ENCODE measurements at places on chromosomes 3 and 15. TPM values are rescaled to one million over a fixed set of nuclear protein-coding genes. Genes with fewer than 3 reads are reported as not detected.

DNA sequence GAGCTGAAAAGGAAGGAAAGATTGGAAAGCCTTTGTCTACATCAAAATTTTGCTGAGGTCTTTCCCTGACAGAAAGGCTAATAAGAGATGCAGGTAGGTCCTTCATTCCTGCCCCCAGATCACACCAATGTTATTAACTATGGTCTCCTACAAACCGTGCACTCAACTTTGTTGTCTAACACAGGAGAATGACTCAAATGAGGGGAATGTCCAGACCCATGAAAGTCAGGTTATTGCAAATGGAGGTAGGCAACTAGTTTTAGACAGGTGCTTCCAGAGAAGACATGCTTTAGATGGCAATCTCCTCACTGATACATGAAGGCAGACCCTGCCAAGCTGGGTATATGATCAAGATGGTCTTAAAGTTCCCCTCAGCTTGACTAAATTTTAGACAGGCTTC lies 51.0 kb downstream of the NFKBIZ start:
- no peaks in the 10 kb centered on the region for H3K4me1 ChIP-seq
- H3K4me3 ChIP-seq = no peak overlapping the region
- no peaks in the 10 kb centered on the region for H3K27me3 ChIP-seq

GRCh38 chr3:45664578-45664977 lies 24.6 kb upstream of the SACM1L start:
- peaks cover 57% of the 10 kb centered on the region for H3K4me1 ChIP-seq
- H3K4me3 ChIP-seq = peak overlapping the region; percentile 78
- H3K27me3 ChIP-seq = no peaks in the 10 kb centered on the region
- peaks cover 25% of the 10 kb centered on the region for H3K36me3 ChIP-seq
- peak; percentile 86 for DNase-seq
- peak overlapping the region; percentile 88 for H3K27ac ChIP-seq

Gene XIRP1
- total RNA-seq = 0.06 TPM

- H3K27ac ChIP-seq = no peak overlapping the region
- H3K36me3 ChIP-seq = no peaks in the 10 kb centered on the region
- no peak overlapping the region for H3K4me3 ChIP-seq
- H3K4me1 ChIP-seq = peaks cover 14% of the 10 kb centered on the region
- no peak for DNase-seq
Measured at GRCh38 chr15:41560572-41560874, 1.5 kb downstream of the TYRO3 start.

DNA sequence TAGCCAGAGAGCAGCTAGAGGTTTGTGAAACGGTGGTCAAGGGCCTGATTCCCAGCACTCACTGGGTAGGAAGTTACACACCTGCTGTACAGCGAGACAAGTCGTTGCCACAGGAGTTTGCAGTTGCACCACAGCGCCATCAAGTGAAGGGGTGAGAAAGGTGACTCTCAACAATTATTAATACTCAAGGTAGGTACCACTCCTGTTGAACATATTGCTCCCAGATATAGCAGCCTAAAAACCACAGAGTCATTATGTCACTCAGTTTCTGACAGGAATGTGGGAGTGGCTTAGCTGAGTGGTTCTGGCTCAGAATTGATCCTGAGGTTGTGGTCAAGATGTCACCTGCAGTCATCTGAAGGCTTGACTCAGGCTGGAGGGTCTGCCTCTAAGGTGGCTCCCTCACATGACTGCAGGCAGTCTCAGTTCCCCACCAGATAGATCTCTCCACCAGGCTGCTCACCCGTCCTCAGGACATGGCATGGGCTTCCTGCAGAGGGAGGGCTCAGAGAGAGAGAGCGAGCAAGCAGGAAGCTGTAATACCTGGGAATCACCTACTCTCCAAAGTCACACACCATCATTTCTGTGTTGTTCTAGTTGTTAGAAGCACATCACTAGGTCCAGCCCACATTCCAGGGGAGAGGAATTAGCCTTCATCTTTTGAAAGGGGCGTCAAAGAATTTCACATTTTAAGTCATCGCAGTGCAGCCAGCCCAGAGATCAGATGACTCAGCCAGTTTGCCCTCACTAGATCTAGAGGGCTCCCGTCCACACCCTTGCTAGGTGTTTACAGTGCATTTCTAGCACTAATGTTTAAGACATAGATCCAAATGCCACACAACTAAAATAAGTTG lies 17.0 kb upstream of the ANO10 start:
- H3K36me3 ChIP-seq = no peaks in the 10 kb centered on the region
- H3K27me3 ChIP-seq = peaks cover 12% of the 10 kb centered on the region
- H3K4me3 ChIP-seq = no peak overlapping the region
- peak; percentile 71 for DNase-seq
- H3K4me1 ChIP-seq = peaks cover 9% of the 10 kb centered on the region

DNA sequence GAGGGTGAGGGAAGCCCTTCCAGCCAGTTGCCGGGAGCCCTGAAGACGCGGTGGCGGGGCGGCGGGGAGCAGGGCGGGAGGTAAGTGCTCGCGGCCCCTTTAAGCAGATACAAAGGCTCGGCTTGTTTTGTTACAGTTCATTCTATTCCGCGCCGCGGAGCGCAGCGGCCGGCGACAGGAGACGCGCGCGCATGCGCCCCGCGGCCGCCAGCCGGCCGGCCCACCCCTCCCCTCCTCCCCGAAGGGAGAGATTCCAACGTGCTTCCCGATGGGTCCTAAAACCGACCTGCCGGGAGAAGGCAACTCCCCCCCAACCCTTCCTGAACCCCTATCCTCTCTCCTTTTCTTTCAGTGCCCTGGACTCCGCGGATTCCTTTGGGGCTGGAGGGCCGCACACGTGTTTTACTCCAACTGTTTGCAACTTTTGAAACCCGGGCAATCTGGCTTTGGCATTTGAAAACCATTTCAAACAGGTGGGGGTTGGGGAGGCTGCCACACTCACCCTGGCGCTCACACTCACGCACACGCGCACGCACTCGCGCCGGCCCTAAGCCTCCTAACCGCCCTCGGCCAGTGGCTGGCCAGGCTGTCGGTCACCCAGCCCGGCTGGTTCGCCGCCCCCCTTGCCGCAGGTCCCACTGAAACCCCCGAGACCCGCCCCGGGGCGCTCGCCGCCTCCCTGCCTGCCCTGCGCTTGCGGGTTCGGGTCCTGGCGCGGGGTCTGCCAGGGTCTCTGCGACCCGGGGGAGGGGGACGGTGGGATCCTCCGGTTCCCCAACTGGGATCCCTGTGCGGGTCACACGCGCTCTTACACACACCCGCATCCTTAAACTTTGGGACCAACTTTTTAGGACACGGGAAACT lies at the start of gene MAGI1:
MAGI1 (minus strand) TSS at position 193 of the 864 bp plus-strand sequence. CDS start 610 bp downstream, outside the sequence.
- H3K36me3 ChIP-seq = no peaks in the 10 kb centered on the region
- H3K27me3 ChIP-seq = peaks cover 71% of the 10 kb centered on the region
- peak within 1 kb of the TSS; percentile 76 for H3K4me3 ChIP-seq
- no peak within 1 kb of the TSS for H3K27ac ChIP-seq
- DNase-seq = peak; percentile 45

Gene PDCD7
- total RNA-seq = 40.0 TPM

- H3K4me3 ChIP-seq = no peak overlapping the region
- peaks cover 32% of the 10 kb centered on the region for H3K27me3 ChIP-seq
- no peaks in the 10 kb centered on the region for H3K36me3 ChIP-seq
- H3K27ac ChIP-seq = no peak overlapping the region
- no peaks in the 10 kb centered on the region for H3K4me1 ChIP-seq
- no peak for DNase-seq
Measured at GRCh38 chr3:151047636-151048035, 37.8 kb upstream of the MED12L start.

Gene CYP11A1
- total RNA-seq = not detected

GRCh38 chr15:25947323-25948314 lies 84.5 kb upstream of the ATP10A start:
- no peak for DNase-seq
- H3K27ac ChIP-seq = no peak overlapping the region
- peaks cover 2% of the 10 kb centered on the region for H3K27me3 ChIP-seq
- no peak overlapping the region for H3K4me3 ChIP-seq
- H3K36me3 ChIP-seq = no peaks in the 10 kb centered on the region

DNA sequence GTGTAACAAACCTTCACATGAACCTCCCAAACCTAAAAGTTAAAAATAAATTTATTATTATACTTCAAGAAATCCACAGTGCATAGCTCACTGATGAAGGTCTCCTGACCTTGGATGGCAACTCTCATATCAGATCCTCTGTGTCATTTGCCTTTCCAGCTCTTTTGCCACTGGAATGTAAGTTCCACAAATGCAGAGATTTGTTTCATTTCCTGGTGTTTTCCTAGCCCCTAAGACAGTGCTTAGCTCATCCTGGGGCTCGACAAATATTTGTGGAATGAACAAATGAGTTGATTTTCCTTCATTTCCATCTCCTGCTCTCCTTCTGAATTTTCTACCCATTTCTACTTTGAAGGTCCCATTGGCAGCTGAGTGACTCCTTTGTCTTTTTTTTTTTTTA lies 56.0 kb downstream of the FRMD4B start:
- H3K27ac ChIP-seq = no peak overlapping the region
- H3K4me1 ChIP-seq = peaks cover 28% of the 10 kb centered on the region
- no peak overlapping the region for H3K4me3 ChIP-seq
- no peak for DNase-seq

GRCh38 chr15:60000113-60000823 lies 3.8 kb upstream of the FOXB1 start:
- H3K36me3 ChIP-seq = peaks cover 17% of the 10 kb centered on the region
- peaks cover 89% of the 10 kb centered on the region for H3K27me3 ChIP-seq
- peak overlapping the region; percentile 30 for H3K27ac ChIP-seq
- peak overlapping the region; percentile 24 for H3K4me3 ChIP-seq
- no peak for DNase-seq

- H3K4me3 ChIP-seq = no peak overlapping the region
- H3K36me3 ChIP-seq = peaks cover 7% of the 10 kb centered on the region
- peaks cover 31% of the 10 kb centered on the region for H3K4me1 ChIP-seq
Measured at GRCh38 chr3:23834082-23834870, 28.5 kb downstream of the UBE2E1 start.

DNA sequence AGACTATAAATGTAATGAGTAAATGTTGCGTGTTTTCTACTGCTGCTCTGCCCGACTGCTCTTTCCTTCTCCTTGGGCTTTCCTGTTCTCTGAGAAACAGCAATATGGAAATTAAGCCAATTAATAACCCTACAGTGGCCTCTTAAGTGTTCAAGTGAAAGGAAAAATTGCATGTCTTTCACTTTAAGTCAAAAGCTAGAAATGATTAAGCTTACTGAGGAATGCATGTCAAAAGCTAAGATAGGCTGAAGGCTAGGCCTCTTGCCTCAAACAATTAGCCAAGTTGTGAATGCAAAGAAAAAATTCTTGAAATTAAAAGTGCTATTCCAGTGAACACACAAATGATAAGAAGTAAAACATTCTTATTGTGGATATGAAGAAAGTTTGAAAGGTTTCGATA lies 55.0 kb downstream of the ATP2C1 start:
- peaks cover 49% of the 10 kb centered on the region for H3K36me3 ChIP-seq
- peaks cover 25% of the 10 kb centered on the region for H3K4me1 ChIP-seq
- H3K27me3 ChIP-seq = no peaks in the 10 kb centered on the region
- no peak for DNase-seq

Gene RAB43
- 36.1 TPM for total RNA-seq

Gene TMEM41A
- total RNA-seq = 16.3 TPM

Gene ZNF280D
- total RNA-seq = 22.2 TPM

DNA sequence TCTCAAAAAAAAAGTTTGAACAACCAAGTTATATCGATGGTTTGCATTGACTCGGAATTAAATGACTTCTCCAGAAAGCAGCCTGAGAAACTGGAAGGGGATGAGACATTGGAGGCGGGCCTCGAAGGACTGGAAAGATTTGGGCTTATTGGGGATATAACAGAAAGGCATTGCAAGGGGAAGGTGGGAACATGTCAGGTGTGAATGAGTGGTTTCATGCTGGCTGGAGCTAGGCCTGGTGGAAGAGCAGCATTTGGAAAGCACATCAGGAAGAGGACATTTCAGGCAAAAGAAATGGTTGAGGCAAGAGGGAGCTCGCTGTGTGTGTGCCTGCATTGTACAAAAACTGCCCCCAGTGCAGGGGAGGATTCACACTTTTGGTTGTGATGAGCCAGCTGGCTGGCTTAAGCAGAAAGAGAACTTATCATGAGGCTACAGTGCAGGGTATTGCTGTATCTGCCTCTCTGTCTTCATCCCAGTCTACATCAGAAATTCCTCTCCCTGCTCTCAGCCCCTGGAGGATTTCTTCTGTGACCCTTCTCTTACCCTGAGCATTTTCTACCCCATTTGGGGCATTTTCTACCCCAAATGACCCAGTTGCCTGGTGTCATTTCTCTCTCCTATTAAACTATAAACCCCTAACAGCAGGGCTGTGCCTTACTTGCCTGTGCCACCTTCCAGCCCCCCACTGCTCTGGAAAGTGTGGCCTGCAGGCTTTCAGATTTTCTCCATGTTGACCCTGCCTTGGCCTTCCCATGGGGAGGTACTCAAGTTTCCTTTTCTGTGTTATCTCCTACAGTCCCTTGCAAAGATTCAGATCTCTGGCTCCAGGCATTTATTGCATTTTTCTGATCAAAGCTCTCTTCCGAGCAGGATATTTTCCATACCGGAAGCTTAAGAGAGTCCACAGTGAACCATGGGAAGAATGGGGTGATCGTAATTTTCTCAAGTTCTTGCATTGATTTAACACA lies 64.4 kb upstream of the FLNB start:
- H3K27ac ChIP-seq = no peak overlapping the region
- H3K4me1 ChIP-seq = no peaks in the 10 kb centered on the region
- no peak overlapping the region for H3K4me3 ChIP-seq
- H3K27me3 ChIP-seq = no peaks in the 10 kb centered on the region

- no peaks in the 10 kb centered on the region for H3K4me1 ChIP-seq
- no peaks in the 10 kb centered on the region for H3K36me3 ChIP-seq
- H3K4me3 ChIP-seq = no peak overlapping the region
- H3K27ac ChIP-seq = no peak overlapping the region
- DNase-seq = no peak
- no peaks in the 10 kb centered on the region for H3K27me3 ChIP-seq
Measured at GRCh38 chr3:148615382-148615781, 82.3 kb upstream of the AGTR1 start.

Gene CCR9
- 9.7 TPM for total RNA-seq

Gene ADGRG7
- total RNA-seq = not detected

GRCh38 chr3:12638105-12638504 lies 25.8 kb downstream of the RAF1 start:
- no peak for DNase-seq
- H3K4me1 ChIP-seq = peaks cover 15% of the 10 kb centered on the region
- H3K4me3 ChIP-seq = no peak overlapping the region
- no peak overlapping the region for H3K27ac ChIP-seq
- H3K27me3 ChIP-seq = no peaks in the 10 kb centered on the region
- H3K36me3 ChIP-seq = peaks cover 41% of the 10 kb centered on the region
